Foreskin keratinocyte (primary cell): ENCODE measurements at places on chromosomes 13 and 19.
A peak's percentile ranks its signal among the peaks of the same experiment; 100 is the strongest.

DNA sequence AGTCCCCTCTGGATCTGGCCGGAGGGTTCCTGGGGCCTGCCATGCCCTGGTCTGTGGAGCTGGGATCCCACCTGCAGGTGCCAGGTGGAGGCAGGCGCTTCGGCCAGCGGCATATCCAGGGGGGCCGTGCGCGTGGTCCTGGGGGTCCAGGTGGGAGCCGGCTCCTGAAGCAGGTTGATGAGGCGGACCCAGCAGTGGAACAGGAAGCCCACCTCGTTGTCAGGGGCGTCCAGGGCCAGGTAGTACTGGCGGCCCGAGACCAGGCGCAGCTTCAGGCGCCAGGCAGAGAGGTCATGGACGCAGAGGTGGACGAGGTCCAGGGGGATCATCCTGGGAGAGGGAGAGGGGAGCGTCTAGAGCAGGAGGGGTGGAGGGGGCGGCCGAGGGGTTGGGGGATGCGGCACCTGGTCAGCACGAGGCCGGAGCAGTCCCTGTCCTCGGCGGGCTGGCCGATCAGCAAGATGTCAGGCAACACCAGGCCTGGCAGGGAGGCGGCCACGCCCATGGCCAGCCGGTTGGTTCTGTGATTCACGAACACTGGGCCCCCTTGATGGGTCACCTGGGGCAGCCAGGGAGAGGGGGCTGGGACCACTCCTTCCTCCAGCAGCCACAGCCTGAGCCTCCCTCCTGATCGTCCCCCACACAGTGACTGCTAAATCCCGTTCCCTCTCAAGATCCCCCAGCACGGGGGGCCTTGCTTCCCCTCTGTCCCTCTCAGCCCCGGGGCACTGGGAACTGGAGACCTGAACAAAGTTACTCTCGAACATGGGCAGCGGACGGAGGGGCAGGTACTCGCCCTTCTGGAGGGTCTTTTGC, 678 bp downstream of the GARIN5B start:
- no peak for DNase-seq

DNA sequence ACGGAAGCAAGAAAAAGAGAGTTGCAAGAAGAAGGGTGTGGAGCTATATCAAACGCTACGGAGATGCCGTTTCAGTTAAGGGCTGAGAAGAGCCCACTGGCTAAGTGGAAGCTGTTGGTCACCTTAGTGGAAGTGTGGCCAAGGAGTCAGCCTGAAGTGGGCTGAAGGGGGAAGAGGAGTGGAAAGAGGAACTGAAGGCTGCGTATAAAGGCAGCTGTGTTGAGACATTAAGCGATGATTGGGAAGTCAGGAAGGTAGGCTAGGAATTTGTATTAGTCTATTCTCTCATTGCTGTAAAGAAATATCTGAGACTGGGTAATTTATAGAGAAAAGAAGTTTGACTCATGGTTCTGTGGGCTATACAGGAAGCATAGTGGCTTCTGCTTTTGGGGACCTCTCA, 14.1 kb upstream of the FRY start:
- no peak for DNase-seq

DNA sequence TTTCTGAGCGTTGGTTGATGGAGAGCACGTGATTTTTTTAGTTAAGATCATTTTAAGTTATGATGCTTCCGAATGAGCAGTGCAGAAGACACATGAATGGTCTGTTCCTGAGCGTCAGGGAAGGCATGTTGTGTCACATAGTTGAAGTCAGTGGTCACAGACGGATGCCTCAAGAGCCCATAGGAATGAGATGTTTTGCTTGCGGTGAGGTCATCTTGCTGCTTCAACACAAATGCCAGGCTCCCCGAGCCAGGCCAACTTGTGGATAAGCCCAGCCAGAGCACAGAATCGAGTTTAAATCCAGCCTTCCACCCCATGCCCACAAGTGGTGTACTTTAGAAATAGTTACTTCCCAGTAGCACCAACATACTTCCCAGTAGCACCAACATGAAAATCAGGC, 5.4 kb downstream of the UPF3A start:
- DNase-seq = peak; percentile 4

DNA sequence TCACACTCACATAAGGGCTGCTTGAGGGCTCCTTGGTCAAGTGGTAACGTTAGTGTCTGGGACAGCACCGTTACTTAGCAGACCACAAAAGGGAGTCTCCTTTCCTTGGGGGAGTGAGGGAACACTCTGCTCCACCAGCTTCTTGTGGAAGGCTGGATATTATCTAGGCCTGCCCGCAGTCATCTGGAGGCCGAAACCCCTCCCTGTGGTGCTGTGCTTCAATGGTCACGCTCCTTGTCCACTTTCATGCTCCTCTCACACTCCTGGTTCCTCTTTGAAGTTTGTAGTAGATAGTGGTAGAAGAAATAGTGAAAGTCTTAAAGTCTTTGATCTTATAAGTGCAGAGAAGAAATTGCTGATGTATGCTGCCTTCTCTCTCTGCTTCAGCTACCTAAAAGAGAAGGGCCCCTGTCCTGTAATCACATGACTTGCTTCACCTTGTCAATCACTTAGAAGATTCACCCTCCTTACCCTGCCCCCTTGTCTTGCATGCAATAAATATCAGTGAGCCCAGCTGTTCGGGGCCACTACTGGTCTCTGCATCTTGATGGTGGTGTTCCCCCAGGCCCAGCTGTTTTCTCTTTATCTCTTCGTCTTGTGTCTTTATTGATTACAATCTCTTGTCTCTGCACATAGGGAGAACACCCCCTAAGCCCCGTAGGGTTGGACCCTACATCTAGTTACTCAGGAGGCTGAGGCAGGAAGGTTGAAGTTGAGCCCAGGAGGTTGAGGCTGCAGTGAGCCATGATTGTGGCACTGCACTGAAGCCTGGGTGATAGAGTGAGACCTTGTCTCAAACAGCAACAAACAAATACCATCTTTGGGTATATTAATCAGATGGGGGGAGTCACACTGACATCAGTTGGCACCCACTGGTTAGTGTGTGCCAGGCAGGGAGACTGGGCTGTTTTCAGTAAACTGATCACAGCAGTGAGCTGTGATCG, 11.6 kb upstream of the MZF1 start:
- no peak for DNase-seq

- no peak for DNase-seq
These were observed 41.4 kb upstream of the LDLR start for GRCh38 chr19:11047866-11048265.

DNA sequence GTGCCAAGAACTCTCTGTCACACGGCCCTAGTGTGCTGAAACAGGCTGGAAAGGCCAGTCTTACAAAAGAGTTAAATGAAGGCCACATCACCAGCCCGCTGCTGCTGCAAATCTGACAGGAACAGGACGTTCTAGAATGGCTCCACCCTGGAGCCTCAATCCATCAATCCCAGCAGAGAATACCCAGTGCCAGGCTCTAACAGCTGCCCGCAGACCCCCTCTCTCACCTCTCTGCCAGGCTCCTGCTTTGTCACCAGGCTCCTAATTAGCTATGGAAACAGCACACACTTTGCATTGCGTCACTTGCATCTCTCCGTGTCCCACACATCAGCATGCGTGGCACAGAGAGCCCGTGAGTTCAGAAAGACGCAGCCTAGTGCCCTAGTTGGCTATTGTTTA, 314.1 kb downstream of the FOXO1 start:
- DNase-seq = no peak

DNA sequence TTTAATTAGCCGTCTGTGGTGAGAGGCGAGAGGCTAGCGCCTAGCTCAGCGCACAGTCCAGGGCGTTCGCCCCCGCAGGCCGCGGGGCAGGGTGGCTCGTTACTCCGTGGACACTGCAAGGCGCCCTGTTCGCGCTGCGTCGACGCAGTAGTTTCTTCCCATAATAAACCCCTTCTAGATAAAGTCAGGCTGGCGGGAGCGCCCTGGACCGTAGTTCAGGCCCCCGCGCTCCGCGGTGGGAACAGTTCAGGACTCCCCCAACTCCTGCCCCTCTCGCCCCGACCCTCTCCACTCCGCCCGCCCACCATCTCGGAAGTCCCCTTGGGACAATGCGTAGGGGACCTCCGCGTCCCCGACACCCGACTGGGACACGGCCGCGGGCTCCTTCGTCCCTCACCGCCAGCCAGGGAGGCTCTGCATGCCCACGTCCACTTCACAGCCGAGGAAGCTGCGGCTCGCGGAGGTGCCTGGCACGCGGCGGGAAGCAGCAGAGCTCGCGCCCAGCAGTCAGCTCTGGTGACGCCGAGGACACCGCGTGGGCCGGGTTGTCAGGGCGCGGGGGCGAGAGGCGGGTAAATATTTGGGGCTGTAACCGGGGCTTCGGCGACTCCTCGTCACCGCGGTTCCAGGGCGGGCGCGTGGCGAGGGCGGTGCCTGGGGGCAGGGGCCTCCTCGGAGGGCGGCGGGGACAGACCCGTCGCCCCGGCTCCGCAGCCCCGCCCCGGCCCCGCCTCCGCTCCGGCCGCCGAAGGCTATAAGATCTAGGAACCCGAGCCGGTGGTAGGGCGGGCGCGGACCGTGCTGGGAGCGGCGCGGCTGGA, at the start of gene RGCC:
TSS of gene RGCC (plus strand) at position 783 of the 821 bp plus-strand sequence. CDS start 158 bp downstream, outside the sequence.
- no peak for DNase-seq
